Memory B cell (primary cell): ENCODE measurements at places on chromosomes 11 and 22.
A peak's percentile ranks its signal among the peaks of the same experiment; 100 is the strongest.

- H3K36me3 ChIP-seq, result no peaks in the 10 kb centered on the region
- no peak overlapping the region for H3K4me3 ChIP-seq
- no peak overlapping the region for H3K27ac ChIP-seq
- no peak for DNase-seq
Observed at GRCh38 chr11:2252018-2252417, 18.4 kb downstream of the ASCL2 start.

DNA sequence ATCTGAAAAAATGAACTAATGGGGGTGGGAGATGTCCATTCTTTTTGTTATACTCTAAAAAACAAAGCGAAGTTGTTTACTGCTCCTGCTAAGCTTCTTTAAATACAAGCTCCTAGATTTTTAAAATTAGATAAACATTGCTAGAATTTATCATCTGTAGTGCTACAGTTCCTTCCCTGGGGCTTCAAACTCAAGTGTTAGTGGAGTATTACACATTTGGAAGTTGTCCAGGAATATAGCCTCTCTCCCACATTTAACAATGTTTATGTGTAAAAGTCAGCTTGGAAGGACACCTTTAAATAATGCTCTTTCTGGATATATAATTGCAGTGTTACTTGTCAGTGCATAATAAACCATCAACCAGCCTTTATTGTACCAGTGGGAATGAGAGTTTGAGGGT lies 155.5 kb downstream of the SPON1 start:
- no peaks in the 10 kb centered on the region for H3K36me3 ChIP-seq
- H3K27me3 ChIP-seq, result peaks cover 2% of the 10 kb centered on the region
- H3K27ac ChIP-seq, result no peak overlapping the region
- H3K4me1 ChIP-seq, result no peaks in the 10 kb centered on the region
- no peak for DNase-seq
- H3K4me3 ChIP-seq, result no peak overlapping the region

- H3K4me3 ChIP-seq, result peak overlapping the region; percentile 95
- H3K27ac ChIP-seq, result peak overlapping the region; percentile 94
- no peak for DNase-seq
- peaks cover 11% of the 10 kb centered on the region for H3K4me1 ChIP-seq
- peaks cover under 1% of the 10 kb centered on the region for H3K36me3 ChIP-seq
Observed at GRCh38 chr11:33256031-33256812, 959 bp upstream of the HIPK3 start.

GRCh38 chr22:33117821-33118220 lies 59.6 kb upstream of the SYN3 start:
- no peaks in the 10 kb centered on the region for H3K36me3 ChIP-seq
- DNase-seq, result no peak
- H3K27me3 ChIP-seq, result peaks cover 4% of the 10 kb centered on the region
- H3K4me1 ChIP-seq, result peaks cover 2% of the 10 kb centered on the region
- no peak overlapping the region for H3K4me3 ChIP-seq
- no peak overlapping the region for H3K27ac ChIP-seq

- H3K27me3 ChIP-seq, result no peaks in the 10 kb centered on the region
- H3K4me3 ChIP-seq, result no peak overlapping the region
- H3K36me3 ChIP-seq, result no peaks in the 10 kb centered on the region
- DNase-seq, result no peak
- no peaks in the 10 kb centered on the region for H3K4me1 ChIP-seq
Observed at GRCh38 chr11:92122561-92122960, 102.1 kb upstream of the FAT3 start.

DNA sequence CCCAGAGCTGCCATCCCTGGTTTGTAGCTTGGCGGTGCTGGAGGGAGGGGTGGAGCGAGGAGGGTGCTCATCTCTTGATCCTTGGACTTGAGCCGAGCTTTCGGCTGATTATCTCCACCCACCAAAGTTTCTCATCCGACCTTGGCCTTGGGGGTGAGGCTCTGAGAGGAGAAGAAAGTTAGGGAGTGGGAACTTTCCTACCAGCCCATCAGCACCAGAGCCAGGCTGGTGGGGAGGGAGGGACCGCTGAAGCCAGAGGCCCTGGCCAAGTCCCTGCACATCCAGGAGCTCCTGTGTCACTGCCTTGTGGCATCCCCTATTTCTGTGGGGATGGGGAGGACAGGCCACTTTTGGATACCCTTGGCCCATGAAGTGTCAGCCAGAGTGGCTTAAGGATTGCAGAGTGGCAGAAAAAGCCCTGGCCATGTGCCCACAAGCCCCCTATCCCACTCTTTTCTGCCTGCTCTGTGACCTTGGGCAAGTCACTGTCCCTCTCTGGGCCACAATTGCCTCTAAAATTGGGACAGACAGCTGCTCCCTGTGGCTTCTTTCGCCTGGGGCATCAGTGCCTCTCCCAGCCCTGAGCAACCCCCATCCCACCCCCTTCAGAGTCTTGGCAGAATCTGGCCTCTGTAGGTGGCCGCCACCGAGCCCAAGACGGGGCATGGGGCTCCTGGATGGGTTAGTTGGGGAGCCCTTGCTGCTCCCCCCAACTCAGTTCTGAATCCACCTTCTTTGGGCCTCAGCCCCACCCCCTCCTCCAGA lies 10.3 kb downstream of the KCTD17 start:
- no peak overlapping the region for H3K4me3 ChIP-seq
- H3K27ac ChIP-seq, result no peak overlapping the region
- peaks cover 2% of the 10 kb centered on the region for H3K4me1 ChIP-seq

DNA sequence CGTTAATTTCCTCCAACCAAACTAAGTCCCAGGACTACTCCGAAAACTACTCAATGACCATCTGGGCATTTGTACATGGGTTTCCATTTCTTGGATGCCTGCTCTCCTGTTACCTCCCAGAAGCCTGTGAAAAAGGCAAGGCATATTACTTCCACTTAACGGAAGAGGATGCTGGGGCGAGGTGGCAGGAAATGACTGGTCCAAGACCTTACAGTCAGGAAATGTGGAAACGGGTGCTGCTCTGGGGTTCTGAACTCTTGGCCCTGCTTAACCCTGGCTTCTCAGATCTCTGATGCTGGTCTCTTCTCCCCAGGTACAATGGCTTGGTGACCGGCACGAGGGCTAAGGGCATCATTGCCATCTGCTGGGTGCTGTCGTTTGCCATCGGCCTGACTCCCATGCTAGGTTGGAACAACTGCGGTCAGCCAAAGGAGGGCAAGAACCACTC lies 12.9 kb downstream of the ADORA2A start:
- H3K27ac ChIP-seq, result no peak overlapping the region
- H3K36me3 ChIP-seq, result peaks cover 8% of the 10 kb centered on the region
- H3K27me3 ChIP-seq, result no peaks in the 10 kb centered on the region
- no peak overlapping the region for H3K4me3 ChIP-seq

DNA sequence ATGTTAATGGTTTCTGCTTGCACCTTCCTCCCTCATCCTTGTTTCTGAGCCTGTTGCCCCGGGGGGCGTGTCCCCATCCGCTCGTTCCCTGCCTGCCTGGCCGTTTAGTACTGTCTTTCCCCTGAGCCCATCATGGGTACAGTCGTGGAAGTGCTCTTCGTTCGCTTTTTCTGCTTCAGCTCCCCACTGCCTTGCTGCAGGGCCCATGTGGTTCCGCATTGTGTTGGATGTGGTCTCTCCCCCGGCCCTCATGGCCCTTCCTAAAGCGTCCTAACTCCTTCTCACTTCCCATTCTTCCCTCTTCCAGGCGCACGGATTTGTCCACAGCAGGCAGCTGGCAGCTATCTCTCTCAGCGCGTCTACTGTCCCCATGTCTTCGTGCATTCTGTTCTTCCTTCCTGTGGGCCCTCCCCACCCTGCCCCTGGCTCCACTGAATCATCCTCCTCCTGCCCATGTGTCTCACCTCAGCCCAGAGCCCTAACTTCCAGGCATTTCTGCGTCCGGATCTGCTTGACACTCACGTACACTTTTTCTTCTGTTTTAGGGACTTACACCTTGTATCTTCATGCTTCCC lies 98.1 kb downstream of the ZBTB16 start:
- no peaks in the 10 kb centered on the region for H3K27me3 ChIP-seq
- no peak overlapping the region for H3K27ac ChIP-seq
- no peaks in the 10 kb centered on the region for H3K36me3 ChIP-seq
- DNase-seq, result no peak

- H3K27me3 ChIP-seq, result peaks cover 5% of the 10 kb centered on the region
- DNase-seq, result no peak
- H3K27ac ChIP-seq, result no peak overlapping the region
- no peak overlapping the region for H3K4me3 ChIP-seq
Observed at GRCh38 chr11:77198440-77198849, 70.4 kb downstream of the MYO7A start.

GRCh38 chr11:92628401-92629292 lies 340.8 kb upstream of the MTNR1B start:
- no peaks in the 10 kb centered on the region for H3K27me3 ChIP-seq
- no peaks in the 10 kb centered on the region for H3K36me3 ChIP-seq
- H3K27ac ChIP-seq, result no peak overlapping the region
- no peak for DNase-seq
- H3K4me1 ChIP-seq, result no peaks in the 10 kb centered on the region
- no peak overlapping the region for H3K4me3 ChIP-seq

DNA sequence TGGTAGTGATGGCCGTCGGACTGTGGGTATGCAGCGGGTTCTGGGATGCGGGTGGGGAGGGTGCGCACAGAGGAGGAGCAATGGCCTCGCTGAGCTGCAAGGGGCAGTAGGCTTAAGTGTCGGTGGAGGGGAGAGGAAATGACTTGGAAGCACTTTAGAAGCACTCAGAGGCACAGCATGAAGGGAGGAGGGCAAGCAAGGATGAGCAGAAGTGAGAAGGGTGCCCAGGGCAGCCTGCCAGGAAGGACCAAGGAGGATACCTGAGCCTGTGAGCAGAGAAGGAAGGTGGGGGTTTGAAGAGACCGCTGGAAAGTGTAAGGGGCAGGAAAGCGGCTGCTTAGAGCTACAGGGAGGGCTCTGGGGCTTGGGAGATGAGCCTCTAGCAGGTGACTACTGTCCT lies 330 bp downstream of the SLC5A1 start:
- no peaks in the 10 kb centered on the region for H3K36me3 ChIP-seq
- no peak overlapping the region for H3K4me3 ChIP-seq
- no peak overlapping the region for H3K27ac ChIP-seq
- DNase-seq, result no peak

DNA sequence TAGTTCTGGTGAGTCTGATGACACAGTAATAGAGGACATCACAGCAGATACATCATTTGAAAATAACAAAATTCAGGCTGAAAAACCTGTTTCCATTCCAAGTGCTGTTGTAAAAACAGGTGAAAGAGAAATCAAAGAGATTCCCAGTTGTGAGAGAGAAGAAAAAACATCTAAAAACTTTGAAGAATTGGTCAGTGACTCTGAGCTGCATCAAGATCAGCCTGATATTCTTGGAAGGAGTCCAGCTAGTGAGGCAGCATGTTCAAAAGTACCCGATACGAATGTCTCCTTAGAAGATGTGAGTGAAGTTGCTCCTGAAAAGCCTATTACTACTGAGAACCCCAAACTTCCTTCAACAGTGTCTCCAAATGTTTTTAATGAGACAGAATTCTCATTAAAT lies 38.7 kb downstream of the RTN3 start:
- H3K27me3 ChIP-seq, result no peaks in the 10 kb centered on the region
- H3K27ac ChIP-seq, result no peak overlapping the region
- peaks cover 3% of the 10 kb centered on the region for H3K36me3 ChIP-seq
- no peak for DNase-seq
- no peaks in the 10 kb centered on the region for H3K4me1 ChIP-seq

DNA sequence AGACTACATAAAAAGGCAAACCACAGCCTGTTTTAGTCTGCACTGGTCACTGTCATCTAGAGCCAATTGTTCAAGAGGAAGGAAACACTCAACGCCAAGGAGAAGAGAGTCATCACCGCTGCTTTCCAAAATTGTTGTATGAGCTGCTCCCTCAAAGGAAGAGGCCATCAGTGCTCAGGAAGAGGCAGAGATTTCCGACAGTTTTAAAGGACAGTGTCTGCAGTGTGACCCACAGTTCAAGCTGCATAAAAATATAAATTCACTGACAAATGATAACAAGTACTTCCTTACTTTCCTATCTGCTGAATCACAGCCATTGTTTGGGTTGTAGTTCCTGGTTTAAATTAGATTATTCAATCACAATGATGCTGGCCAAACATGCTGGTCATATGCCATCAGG lies 16.4 kb downstream of the PRCP start:
- no peak overlapping the region for H3K4me3 ChIP-seq
- H3K27ac ChIP-seq, result no peak overlapping the region
- no peaks in the 10 kb centered on the region for H3K27me3 ChIP-seq

GRCh38 chr11:101129203-101129943 lies at the start of gene PGR:
PGR (minus strand) TSS chr11:101129813; CDS start chr11:101129070, 743 bp downstream.
- peaks cover 5% of the 10 kb centered on the region for H3K4me1 ChIP-seq
- H3K27me3 ChIP-seq, result peaks cover 17% of the 10 kb centered on the region
- H3K27ac ChIP-seq, result no peak within 1 kb of the TSS
- DNase-seq, result no peak

DNA sequence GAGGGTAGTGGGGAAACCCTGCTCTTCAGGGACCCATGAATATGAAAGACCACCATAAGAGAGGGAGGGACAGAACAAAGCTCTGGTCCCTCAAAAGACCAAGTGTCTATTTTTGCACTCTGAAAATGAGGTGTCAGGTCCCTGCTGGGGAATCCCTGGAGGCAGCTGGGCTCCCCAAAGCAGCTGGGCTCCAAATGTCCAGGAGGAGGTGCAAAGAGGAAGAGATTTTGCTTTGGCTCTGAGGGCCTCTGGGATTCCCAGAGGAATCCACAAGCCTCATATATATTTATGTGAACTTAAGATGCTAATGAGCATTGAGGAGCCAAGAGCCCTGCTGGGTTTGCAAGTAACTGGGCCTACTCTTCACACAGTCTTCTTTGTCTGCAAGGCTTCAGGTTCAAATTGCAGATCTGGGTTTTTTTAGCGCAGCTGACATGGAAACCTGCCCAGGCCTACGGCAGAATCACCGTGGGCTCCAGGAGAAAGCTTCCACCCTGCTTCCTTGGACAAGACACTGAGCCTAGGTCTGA lies 26.0 kb downstream of the CLMP start:
- no peak overlapping the region for H3K4me3 ChIP-seq
- H3K27ac ChIP-seq, result no peak overlapping the region
- H3K4me1 ChIP-seq, result no peaks in the 10 kb centered on the region
- H3K36me3 ChIP-seq, result no peaks in the 10 kb centered on the region
- H3K27me3 ChIP-seq, result peaks cover 6% of the 10 kb centered on the region

DNA sequence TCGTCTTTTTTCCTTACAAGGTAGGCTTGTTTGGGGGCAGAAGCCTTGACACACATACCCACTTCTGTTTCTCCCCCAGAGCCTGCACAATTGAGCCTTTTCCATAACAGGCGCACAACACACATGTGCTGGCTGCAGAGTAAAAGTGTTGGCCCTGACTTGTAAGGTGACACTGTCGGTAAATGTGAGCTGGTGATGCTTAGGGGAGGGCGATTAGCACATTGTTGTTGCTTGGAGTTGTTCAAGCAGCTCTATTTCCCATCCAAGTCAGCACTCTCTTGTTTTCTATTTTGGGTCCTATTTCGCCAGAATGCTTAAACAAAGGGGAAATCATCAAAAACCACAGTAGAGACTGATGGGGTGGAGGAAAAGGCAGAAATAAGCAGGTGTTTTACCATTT lies 51.9 kb upstream of the PTPRJ start:
- peak overlapping the region; percentile 56 for H3K4me3 ChIP-seq
- H3K4me1 ChIP-seq, result peaks cover 30% of the 10 kb centered on the region
- peak overlapping the region; percentile 66 for H3K27ac ChIP-seq

GRCh38 chr22:44348971-44349560 lies 36.3 kb upstream of the SHISAL1 start:
- no peak for DNase-seq
- peaks cover 21% of the 10 kb centered on the region for H3K27me3 ChIP-seq
- no peaks in the 10 kb centered on the region for H3K36me3 ChIP-seq
- H3K27ac ChIP-seq, result no peak overlapping the region
- H3K4me1 ChIP-seq, result no peaks in the 10 kb centered on the region

GRCh38 chr11:121441521-121441920 lies 10.6 kb upstream of the SORL1 start:
- no peak overlapping the region for H3K27ac ChIP-seq
- no peak for DNase-seq
- H3K4me1 ChIP-seq, result peaks cover 10% of the 10 kb centered on the region
- H3K27me3 ChIP-seq, result peaks cover 2% of the 10 kb centered on the region
- no peaks in the 10 kb centered on the region for H3K36me3 ChIP-seq
- H3K4me3 ChIP-seq, result no peak overlapping the region
